ENCODE measurements at places on chromosomes 2 and 18. TPM values are rescaled to one million over a fixed set of nuclear protein-coding genes. Genes with fewer than 3 reads are reported as not detected.
A peak's percentile ranks its signal among the peaks of the same experiment; 100 is the strongest.

DNA sequence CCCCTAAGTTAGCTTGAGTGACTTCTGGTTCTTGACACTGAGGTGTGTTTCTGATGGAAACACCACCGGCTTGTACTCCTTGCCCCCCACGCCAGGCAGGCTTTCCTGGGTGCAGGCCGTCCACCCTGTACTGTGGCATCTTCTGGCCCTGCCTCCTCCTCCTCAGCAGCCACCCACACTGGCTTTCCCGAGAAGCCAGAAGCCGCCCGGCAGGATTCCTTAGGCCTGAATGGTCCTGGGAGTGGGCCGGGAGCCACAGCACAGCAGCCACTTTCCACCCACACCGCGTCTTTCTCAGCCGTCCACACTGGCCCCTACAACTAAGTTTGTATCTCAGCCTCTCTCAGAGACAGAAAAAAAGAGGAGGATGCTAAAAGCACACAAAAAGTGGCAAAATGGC, 2.1 kb upstream of the HSBP1L1 start:
- peak; percentile 96 for DNase-seq

DNA sequence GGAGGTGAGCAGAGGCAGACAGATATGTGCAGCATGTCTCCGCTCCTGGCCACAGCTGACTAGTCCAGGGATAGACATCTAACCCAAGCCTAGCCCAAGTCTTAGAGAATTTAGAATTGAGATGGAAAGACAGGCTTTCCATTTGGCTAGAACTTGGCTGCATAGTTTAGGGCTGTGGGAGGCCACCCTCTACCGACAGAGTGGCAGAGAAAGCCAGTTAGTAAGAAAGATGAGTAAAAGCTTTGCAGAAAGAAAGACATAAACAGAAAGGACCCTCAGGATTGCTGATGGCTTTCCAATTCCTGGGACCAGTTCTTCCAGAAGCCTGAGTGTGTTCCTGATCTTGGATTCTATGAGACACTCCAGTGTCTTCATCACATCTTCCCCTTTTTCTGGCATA, 62.1 kb downstream of the DYM start:
- no peak for DNase-seq

DNA sequence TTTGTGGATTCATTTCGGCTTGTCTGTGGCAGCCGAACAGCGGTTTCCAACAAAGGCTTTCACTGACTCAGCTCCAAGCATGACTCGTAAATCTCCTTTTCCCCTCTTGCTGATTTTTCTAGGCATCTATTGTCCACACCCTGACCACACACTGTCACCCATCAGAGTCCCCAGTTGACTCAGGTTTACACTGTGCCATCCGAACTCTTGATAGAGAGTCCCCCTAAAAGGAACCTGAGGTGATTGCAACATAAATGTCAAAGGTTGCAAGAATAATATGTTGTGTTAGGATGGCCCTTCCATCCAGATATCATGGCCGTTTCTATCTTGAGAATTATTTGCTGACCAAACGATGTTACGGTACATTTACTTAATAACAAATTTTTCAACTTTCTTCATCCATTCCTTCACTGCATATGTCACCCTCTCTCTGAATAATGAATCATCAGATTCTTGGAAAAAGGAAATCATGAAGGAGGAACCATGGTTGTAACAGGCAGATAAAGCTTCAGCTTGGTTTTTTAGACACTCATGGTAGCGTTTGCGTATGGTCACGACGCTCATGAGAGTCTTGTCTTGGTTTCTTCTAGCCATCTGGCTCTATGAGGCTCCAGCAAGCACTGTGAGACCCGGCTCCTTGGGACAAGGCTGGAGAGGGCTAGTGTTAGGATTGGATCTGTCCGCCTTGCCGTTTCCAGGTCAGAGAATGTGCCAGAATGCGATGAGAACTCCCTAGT, 72.1 kb downstream of the NPAS2 start:
- no peak for DNase-seq

GRCh38 chr18:34643989-34644388, 66.1 kb upstream of the DTNA start:
- DNase-seq, result no peak

CHRNA1 gene
- not detected for total RNA-seq

MARCHF4 gene
- total RNA-seq, result not detected

Data from vagina (tissue), 2 donors.